NCI-H446 treated with DMSO at 0.1 percent for 48 hours (cell line): ENCODE measurements at places on chromosomes 3 and 15.

GRCh38 chr3:168030577-168030976 is 65.1 kb downstream of the GOLIM4 start:
- peak; percentile 29 for DNase-seq

GRCh38 chr15:79093352-79093935 is 2.9 kb upstream of the RASGRF1 start:
- no peak for DNase-seq

DNA sequence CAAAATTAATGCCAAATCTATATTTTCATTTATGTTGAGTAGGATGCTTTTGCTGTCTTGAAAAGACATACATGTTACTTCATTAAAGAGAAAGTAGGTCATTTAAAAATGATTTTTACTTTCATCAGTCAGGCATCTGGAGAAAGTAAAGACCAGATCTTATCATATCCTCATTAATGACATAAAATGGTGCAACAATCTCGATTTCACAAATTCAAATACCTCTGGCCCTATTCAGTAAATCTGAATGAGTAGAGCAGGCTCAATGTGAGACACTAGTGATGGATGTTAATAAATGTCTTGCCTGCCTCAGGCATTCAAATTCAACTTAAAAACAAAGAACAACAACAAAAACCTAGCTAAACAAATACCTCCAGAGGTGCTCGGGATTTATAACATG is 714.1 kb downstream of the NAALADL2 start:
- no peak for DNase-seq

GRCh38 chr15:72836676-72837330 is 53.2 kb upstream of the ADPGK start:
- no peak for DNase-seq

GRCh38 chr3:134651347-134652041 is 672 bp upstream of the KY start:
- DNase-seq = no peak

- DNase-seq = no peak
These were observed 43.8 kb downstream of the FRMD4B start for GRCh38 chr3:69342074-69342473.

GRCh38 chr15:36737430-36737891 is 158.0 kb downstream of the CDIN1 start:
- no peak for DNase-seq

GRCh38 chr3:138203938-138204337 is 16.8 kb downstream of the ARMC8 start:
- DNase-seq = no peak

GRCh38 chr3:148128136-148128535 is 569.6 kb upstream of the AGTR1 start:
- DNase-seq = no peak

GRCh38 chr15:85128621-85129020 is 147.0 kb downstream of the PDE8A start:
- no peak for DNase-seq

DNA sequence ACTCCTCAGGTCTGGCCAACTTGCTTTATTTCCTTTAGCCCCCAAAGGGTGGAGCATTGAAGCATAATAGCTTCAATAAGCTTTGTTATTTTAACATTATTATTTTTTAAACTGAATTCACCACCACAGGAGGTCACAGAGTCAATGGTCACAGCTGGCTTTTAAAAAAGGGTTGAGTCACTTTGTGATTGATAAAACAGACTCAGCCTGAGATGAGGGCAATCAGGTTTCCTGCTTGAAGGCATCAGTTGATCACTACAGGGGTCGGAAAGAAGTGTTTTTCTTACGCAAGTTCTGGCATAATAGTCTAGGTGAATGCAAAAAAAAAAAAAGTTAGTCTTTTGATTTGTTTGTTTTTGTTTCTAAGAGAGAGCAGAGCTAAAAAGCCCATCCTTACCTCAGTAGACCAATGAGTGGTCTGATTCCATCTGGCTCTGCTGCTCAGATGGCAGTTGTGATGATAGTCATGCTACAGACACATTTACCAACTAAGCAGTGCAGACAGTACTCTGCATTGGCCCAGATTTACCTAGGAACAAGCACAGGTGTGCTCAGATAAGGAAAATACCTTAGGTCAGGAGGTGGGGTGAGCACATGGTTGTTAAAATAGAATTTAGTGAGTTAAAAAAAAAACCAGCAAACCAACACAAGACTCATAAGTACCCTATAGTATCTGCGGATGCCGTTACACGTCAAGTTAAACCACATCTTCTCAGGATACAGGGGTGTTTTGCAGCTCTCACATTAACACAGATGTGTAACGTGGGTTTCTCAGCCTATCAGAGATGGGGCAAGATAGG is 22.6 kb downstream of the ZNF80 start:
- DNase-seq = no peak

GRCh38 chr3:182979103-182979673 is 1.1 kb downstream of the DCUN1D1 start:
- DNase-seq = no peak

DNA sequence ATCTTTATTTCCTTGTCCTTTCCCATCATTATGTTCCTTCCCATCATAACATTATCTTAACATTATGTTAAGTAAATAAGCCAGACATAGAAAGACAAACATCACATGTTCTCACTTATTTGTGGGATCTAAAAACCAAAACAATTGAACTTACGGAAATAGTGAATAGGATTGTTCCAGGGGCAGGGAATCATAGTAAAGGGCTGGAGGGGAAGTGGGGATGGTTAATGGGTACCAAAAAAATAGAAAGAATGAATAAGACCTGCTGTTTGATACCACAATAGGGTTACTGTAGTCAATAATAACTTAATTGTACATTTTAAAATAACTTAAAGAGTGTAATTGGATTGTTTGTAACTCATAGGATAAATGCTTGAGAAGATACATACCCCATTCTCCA is 36.7 kb upstream of the MBNL1 start:
- DNase-seq = no peak

GRCh38 chr3:39753391-39753790 is 56.0 kb upstream of the MYRIP start:
- DNase-seq = no peak

DNA sequence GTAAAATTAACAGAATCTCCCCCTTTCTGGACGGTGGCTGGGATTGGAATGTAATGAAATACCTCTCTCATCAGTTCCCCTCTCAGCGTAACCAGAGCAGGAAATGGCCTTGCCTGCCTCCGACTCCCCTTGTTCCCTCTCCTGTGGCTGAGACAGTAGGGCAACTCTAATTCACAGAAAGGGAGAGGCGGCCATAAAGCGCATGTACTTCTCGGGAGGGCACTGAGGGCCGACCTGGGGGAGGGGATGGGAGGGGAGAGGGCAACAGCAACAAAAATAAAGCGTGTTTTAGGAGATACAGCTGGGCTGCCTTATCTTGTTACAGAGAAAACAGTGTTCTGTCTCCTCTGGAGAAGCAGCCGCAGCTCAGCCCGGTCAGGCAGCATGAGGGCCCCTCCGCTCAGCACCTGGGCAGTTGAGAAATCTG is 783.3 kb upstream of the ARRDC4 start:
- no peak for DNase-seq

DNA sequence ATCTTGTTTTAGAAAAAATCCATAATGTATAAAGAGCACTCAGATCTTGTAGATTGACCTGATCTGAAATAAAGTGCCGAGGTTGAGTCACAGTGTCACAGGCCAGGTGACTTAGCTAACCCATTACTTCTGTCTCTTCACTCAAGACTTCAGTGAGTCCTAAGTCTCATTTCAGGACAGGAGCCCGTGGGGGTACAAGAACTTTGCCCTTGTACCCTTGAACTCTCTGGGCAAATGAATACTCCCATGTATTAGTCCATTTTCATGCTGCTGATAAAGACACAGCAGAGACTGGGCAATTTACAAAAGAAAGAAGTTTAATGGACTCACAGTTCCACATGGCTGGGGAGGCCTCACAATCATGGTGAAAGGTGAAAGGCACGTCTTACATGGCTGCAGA is 160.2 kb downstream of the ZPLD1 start:
- no peak for DNase-seq

DNA sequence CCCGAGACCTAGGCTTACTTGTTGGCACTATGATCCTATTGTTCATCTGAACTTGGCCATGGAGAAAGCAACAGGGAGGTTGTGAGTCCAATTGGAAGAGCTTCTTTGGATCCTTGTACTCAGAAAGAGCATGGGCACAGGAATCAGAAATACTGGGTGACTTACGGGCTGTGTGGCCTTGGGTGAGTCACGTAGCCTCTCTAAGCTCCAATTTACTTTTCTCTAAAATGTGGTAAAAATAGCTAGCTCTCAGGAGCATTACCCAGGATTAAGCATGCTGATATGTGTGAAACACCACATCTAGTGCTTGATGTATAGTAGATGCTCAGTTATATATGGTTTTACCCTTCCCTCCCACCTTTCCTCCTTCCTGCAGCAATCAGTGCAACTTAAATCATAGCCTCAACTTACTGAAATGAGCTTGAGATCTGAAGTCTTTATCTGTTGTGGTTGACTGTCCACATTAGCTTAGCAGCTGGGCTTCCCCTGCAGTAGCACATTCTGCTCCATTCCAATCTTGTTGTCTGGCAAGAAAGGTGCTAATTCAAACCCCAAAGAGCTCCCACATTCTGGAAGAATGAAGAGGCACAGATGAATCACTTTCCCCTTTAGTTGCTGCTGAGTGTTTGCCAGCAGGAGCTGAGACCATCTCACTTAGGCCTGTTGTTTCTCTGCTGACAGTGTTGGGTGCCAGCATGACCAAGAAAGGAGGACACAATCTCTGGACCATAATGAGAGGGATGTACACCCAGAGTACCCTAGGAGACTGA is 299.1 kb upstream of the TRIM42 start:
- no peak for DNase-seq
